ENCODE measurements at places on chromosomes 2 and 18.
A peak's percentile ranks its signal among the peaks of the same experiment; 100 is the strongest.

DNA sequence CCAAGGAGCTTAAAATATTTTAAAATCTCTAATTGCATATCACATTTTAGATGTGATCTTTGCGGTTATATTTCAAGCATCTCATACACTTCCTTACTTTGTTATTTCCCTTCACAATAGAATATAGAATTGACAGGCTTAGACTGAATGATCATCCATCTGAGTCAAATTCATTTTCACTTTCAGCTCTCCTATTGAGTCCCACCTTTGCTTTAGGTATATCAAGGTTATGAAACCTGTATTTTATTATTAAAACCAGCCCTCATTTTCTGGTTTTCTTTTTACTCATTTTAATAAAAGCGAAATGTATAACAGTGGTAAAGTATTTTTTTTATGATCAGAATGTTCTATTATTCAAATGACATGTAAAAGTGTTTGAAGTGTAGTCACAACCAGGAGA is 162.9 kb upstream of the KYNU start:
- no peak for DNase-seq

GRCh38 chr2:118169359-118170005 is 81.2 kb downstream of the INSIG2 start:
- peak; percentile 25 for DNase-seq

- no peak for DNase-seq
Observed at GRCh38 chr18:59505356-59505755, 146.3 kb upstream of the LMAN1 start.

DNA sequence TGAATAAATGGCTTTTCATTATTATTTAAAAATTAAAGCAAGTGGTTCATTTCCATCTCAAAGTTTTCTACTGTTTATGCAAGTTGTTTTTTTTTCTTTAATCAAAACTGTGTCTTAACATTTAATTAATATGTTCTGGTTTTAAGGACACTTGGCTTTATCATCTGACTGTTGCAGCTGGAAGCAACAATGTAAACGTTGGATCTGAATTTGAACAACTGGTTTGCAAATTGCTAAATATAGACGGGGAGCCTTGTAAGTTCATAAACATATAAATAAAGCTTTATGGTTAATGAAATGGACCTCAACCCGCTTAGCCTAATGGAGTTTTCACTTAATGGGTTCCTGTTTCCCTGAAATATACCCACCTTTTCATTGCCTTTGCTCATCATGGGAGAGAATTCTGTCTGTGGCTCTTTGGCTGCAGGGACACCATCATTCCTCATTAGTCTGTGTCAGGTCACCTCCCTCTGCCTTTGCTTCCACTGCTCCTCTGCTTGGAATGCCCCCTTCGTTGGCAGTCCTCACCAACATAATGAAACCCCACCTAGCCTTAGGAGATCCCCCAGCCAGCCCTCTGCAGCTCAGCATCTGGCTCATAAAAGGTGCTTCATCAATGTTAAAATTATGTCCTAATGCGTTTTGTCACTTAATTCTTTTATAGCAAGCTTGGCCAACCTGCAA is 44.2 kb upstream of the DYNC2LI1 start:
- no peak for DNase-seq

- DNase-seq: peak; percentile 55
Observed at GRCh38 chr2:112942654-112943002, 31.7 kb downstream of the IL37 start.

GRCh38 chr2:227942965-227943364 is 71.5 kb downstream of the DAW1 start:
- no peak for DNase-seq

DNA sequence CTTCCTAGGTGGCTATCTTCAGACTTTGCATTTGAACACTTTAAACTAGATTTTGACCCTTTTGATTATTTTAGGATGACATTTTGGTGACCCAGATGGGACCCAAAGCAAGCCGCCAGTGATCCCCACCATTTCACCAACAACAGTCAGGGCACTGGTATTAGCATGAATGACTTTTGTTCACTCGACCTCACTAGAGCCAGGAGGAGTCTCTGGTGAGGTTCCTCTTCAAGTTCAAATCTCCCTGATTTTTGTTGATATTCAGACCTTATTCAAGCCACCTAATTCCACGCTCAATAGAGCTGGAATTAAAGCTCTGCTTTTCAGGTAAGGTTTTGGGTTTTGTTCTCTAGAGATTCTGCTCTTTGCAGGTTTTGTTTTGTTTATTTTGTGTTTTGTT is 202.3 kb downstream of the MREG start:
- no peak for DNase-seq

DNA sequence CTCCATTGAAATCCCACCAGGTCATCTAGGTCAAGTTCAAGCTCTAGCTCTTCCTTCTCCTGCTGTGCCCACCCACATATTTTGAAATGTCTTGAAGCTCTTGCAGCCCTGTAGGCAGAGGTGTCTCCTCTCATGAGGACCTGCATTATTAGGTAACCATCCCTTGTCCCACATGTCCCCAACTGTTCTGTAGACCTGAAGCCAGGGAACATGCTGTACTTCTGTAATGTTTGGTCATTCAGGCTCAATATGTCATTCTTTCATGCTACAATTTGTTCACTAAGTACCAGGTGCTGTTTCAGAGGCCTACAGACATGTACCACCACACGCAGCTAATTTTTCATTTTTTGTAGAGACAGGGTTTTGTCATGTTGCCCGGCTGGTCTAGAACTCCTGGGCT is 22.2 kb downstream of the SLC3A1 start:
- DNase-seq: no peak

DNA sequence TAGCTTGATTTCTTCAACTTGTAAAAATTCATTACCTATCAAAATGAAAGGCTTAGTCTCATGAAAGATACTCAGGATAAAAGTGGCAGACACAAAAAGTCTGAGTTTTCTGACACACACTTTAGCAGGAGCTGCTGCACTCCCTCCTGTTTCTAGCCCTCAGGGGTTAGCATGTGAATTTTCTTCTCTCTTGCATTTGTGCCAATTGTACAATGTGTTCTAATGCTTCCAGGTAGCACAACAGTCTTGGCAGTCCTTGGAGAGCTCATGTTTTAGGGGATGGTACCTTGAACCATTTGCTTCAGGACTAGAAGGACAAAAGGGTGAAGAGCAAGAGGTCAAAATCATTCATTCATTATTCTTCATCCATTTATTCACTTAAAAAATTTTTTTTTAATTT is 316.8 kb downstream of the AFF3 start:
- DNase-seq: no peak

DNA sequence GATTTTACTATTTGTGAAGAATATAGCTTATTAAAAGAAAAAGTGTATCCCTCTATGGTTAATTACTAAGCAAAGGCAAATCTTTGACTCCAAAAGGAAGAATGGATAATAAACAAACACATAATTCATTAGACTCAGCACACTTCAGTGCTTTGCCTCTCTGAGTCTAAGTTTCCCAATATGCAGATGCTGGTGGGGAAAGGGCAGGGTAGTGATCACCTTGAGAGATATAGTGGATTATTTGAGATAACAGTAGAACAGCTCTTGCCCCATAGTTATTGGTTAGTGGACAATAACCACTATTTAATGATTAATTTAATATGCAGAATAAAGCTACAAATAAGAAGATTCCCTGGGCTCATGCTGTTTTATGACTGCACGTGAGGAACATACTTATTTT is 98.2 kb upstream of the SLC8A1 start:
- DNase-seq: no peak

DNA sequence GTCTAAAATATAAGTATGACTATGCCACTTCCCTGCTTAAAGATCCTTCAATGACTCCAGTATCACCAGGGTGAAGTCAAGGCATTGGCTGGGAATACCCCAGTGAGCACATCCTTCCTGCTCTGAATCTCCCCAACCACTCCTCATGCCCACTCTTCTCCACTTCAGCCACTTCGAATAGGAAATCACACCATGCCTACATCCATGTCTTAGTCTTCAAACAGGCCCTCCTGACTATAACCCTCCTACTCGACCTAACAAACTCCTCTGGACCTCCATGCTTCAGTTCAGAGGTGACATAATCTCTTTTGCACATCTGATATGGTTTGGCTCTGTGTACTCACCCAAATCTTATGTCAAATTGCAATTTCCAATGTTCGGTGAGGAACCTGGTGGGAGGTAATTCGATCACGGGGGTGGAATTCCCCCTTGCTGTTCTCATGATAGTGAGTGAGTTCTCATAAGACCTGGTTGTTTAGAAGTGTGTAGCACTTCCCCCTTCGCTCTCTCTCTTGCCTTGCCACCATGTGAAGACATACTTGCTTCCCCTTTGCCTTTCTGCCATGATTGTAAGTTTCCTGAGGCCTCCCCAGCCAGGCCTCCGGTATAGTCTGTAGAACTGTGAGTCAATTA is 87.8 kb upstream of the TFCP2L1 start:
- no peak for DNase-seq

- DNase-seq: no peak
Observed at GRCh38 chr2:219871351-219871750, 243.9 kb downstream of the SLC4A3 start.

DNA sequence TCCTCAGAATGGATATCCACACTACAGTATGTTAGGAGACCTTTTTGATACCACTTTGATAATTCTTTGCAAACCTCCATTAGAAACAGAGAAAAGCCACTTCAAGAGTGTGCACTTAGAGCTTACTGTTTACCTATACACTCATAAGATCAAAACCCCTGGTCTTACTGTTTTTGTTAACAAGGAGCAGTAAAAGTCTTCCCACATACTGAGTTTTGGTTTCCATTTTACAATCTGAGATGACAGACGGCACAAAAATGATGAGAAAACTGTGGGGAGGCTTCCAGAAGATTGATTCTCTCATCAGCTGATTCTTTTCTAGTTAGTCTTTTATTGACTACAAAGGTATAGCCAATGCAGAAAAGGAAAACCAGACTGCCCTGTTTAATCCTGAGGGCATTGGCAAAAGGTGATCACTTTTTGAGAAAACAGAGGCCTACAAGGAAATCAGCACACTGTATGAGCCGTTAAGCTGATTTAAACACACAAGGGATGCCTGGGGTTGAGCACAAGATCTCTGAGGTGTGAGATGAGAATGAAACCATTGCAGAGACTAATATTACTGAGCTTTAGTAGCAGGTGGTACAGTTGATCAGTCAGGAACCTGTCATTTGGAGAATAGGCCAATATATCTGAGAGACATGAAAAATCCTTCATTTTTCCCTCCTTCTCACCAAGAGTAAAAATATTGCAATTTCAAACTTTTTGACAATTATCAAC is 368.6 kb downstream of the GRB14 start:
- no peak for DNase-seq

- no peak for DNase-seq
Observed at GRCh38 chr2:28589746-28590463, 94.0 kb downstream of the PLB1 start.

- no peak for DNase-seq
Observed at GRCh38 chr2:100736121-100736915, 83.6 kb upstream of the NPAS2 start.

GRCh38 chr2:230886671-230887071 is 21.9 kb downstream of the ITM2C start:
- DNase-seq: no peak

DNA sequence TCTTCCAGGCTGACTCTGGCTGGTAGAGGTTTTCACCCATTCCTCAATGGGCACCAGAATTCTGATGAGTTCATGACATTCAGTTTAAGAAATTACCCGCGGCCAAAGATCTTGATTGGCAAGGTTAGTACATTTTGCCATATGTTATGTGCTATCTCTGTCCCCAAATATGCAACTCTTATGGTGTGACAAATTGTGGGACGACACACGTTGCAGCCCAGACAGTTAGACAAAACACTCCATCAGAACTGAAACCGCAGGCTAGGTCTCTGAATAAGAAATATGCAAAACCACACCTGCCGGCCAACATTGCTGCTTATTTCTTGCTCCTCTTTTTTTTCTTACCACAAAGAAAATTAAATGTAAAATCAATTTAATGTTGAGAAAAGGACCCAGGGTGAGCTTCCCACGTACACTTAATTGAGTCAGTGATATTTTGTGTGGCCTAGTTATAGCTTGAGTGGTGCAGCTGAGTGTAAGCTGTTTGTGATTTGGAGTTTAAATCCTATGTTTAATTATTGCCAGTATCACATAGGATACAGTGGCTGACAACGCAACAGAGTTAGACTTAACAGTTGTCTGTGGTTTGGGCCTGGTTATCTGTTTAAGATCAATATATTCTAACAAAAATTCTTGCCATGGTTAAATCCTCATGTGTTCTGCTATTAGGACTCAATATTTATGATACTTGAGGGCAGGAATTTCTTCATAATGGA is 35.7 kb upstream of the LTBP1 start:
- DNase-seq: no peak

- DNase-seq: no peak
Observed at GRCh38 chr18:8471372-8471771, 137.9 kb upstream of the RAB12 start.

- no peak for DNase-seq
Observed at GRCh38 chr2:65992198-65992554, 442.7 kb upstream of the MEIS1 start.

DNA sequence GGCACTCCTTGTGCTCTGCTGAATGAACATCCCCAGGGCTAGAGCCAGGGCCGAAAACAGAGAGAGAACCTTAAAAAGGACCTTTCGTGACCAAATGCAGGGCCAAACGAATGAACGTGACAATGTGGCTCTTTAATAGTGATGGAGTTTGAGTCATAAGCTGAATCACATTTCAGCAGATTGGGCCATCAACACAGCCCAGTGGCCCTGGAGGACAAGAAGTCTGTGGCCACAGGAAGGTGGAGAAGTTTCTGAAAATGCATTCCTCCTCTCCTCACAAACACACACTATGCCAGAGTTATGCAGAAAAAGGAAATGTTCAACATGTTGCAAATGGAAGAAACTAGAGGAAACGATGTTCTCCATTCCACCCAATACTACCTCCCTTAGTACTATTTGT is 415.8 kb downstream of the HRH4 start:
- DNase-seq: no peak

DNA sequence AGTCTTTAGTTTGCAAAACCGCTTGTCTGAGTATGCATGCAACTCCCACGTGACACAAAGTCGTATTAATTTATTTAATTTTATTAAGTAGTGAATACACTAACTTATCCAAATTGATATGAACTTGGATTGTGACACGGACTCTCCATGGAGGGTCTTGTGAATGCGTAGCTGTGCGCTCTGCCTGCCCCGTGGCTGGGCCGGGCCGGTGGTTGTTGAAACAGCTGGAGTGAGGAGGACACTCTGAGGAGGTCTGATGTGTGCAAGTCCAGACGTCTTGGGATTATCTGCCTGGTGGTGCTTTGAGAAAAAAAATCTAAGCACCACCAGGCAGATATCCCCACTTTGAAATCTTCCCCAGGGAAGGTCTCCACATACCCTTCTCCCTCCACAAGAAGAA is 41.0 kb upstream of the RBM44 start:
- DNase-seq: no peak

- DNase-seq: no peak
Observed at GRCh38 chr2:2028041-2028440, 283.7 kb upstream of the PXDN start.

Data from Calu3 (cell line).